Progenitor cell of endocrine pancreas (in vitro differentiated cells): ENCODE measurements at places on chromosomes 11 and 22. TPM values are rescaled to one million over a fixed set of nuclear protein-coding genes. Genes with fewer than 3 reads are reported as not detected.

- peak; percentile 5 for DNase-seq
Observed at GRCh38 chr11:44630511-44631210, 65.2 kb downstream of the CD82 start.

- no peak for DNase-seq
Observed at GRCh38 chr11:64499261-64500004, 91.6 kb upstream of the SLC22A12 start.

DNA sequence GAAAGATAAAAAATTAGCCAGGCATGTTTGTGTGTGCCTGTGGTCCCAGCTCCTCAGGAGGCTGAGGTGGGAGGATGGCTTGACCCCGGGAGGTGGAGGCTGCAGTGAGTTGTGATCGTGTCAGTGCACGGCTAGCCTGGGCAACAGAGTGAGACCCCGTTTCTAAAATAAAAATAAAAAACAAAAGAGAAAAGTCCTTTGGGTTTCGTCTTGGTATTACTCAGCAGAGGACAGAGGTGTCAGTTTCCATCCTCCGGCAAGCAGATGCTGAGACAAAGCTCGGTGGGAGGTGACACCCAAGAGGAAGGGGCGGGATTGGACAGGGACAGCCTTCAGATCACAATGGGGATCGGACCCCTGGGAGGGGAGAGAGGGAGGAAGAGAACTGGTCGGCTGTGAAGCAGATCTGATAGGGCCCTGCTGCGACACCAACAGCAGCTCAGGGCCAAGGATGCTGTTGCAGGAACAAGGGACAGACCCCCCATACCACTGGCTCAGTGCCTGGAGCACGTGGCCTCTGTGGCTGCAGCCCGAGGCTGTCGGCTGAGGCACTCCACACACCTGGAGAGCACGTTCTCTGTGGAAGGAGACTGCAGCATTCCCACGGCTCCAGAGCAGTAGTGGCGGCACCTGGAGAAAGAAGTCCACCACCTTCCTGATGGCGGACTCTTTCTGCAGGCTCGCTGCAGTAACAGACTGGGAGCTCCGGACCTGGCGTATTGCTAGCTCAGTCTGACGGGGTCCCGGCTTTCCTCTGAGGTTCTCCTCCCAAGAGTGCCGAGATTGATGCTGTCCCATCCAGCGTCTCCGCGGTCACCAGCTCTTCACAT, 5.2 kb upstream of the BID start:
- no peak for DNase-seq

DNA sequence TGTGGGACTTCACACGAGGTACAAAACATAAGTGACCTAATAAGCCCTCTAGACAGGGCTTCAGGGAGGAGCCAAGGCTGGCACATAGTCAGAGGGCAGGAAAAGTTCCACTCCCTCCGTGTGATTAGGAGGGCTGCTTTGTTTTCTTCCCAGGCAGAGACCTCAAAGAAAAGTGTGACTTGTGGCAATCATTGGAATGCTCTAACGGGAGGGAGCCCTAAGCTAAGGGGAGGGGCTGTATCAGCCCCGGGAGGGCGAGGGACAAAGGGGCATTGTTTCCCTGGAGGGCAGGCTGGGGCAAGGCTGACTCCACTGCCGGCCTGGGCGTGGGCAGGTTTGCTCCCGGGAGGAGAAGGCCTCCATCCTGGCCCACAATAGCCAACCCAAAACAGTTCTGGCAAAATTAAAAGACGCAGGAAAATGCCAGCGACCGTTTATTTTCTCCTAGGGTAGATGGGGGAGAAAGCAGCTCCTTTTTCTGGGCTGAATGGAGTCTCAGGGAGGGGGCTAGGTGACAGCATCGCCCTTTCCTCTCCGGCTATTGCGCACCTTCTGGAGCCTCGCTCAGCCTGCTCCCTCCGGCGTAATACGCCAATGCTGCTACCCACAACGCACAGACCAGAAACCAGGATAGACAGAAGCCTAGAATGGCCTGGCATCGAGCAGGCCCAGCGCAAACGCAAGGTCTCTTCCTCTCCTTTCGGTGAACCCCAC, 60.2 kb downstream of the ENDOD1 start:
- peak; percentile 46 for DNase-seq

DNA sequence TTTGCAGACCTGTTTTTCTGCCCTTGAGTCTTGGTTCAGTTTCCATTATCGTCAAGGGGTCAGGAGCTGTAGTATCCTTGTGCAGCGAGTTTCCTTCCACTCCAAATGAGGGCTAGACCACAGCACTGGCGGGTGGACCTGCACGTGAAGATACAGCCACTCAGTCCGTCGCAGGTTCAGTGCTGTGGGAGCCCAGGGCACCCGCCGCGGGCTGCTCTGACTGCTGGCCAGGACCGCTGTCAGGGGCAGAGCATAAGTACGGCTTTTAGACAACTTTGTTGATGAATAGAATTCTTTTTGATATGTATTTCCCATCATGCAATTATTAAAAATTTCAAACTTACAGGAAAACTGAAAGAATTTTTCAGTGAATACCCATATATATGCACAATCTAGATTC, 56.6 kb downstream of the NF2 start:
- DNase-seq: no peak

DNA sequence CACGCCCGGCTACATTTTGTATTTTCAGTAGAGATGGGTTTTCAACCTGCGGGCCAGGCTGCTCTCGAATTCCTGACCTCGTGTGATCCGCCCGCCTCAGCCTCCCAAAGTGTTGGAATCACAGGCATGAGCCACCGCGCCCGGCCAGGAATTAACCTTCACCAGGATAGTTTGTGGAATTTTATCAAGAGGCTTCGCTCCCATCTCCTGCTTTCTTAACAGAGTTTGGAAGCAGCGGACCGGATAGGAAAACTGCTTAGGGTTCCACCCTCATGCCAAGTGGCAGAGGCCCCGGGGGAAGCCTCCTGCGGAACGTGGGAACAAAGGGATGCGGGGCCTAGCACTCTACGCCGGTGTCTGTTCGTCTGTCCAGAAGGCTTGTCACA, 229.9 kb downstream of the ST3GAL4 start:
- no peak for DNase-seq

The FOLH1 gene
- total RNA-seq: not detected in 2 replicates

GRCh38 chr11:120512739-120513435, 1.3 kb downstream of the GRIK4 start:
- DNase-seq: no peak

The OR51B5 gene
- total RNA-seq: 0.34 and 0.44 TPM in 2 replicates

DNA sequence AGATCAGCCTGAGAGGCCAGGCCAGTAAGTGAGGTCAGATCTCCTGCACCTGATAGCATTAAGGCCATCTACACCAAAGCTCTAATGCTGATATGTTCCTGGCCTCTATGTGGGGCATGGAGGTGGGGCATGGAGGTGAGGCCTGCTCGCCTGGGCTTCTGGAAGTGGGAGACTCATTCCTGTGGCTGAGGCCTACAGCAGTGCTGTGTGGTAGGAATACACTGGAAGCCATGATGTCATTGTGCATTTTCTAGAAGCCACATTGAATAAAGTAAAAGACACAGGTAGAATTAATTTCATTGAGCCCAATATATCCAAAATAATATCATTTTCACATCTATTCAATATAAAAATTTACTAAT, 2.7 kb downstream of the PNPLA3 start:
- DNase-seq: no peak

DNA sequence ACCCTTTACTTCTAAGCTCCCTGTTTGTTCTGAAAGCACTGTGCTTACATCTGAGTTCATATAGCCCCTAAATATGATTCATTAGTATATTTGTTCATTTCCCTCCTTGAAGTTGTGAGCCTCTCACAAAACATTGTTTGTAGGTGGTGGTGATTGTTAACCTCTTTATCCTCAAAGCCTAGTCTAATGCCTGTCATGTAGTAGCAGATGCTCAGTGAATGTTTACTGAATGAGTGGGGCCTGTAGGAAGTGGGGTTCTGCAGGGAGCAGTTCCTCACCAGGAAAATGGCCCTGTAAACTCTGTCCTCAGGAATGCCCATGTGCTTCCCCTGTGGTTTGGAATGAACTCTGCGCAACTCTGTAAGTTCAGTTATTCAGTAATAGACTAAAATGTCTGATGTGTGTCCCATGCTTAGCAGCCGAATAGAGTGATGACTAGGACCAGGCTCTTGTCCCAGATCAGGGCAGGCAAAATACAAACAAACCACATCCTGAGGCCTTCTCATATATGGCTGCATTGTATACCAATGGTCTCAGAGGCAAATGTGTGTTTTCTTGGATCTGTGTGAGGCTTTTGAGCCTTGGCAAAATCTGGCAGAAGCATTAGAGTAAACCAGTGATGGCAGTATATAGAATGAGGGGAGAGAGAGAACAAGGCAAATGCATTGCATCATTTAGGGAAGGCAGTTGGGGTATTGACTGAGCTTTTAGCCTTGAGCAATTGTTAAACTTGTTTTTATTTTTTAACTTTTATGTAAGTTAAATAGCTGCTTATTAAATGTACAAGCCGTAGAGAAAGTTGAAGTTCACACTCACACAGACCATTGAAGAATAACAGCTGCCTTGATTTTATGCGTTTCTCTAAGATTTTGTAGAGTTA, 91.4 kb upstream of the BIRC3 start:
- no peak for DNase-seq

The DGCR6 gene
- total RNA-seq: 2.9 and 3.1 TPM in 2 replicates

The CCDC116 gene
- 1.3 and 1.4 TPM in 2 replicates for total RNA-seq

DNA sequence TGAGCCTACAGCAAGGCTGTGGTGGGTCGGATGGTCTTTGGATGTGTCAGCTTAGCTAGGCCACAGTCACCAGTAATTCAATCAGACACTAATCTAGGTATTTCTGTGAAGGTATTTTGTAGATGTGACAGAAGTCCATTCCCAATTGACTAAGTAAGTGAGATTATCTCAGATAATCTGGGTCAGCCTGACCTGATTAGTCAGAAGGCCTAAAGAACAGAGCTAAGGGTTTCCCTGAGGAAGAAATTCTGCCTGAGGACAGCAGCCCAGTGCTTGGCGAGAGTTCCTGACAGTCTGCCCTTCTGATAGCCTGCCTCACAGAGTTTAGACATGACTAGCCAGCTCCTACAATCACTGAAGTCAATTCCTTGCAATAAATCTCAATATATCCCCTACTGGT, 28.7 kb downstream of the GUCD1 start:
- no peak for DNase-seq

- DNase-seq: peak; percentile 36
Observed at GRCh38 chr11:450809-451451, 851 bp downstream of the PTDSS2 start.

GRCh38 chr11:15819679-15820286, 536.6 kb downstream of the SOX6 start:
- DNase-seq: peak; percentile 37

The OR52I2 gene
- not detected in 2 replicates for total RNA-seq

DNA sequence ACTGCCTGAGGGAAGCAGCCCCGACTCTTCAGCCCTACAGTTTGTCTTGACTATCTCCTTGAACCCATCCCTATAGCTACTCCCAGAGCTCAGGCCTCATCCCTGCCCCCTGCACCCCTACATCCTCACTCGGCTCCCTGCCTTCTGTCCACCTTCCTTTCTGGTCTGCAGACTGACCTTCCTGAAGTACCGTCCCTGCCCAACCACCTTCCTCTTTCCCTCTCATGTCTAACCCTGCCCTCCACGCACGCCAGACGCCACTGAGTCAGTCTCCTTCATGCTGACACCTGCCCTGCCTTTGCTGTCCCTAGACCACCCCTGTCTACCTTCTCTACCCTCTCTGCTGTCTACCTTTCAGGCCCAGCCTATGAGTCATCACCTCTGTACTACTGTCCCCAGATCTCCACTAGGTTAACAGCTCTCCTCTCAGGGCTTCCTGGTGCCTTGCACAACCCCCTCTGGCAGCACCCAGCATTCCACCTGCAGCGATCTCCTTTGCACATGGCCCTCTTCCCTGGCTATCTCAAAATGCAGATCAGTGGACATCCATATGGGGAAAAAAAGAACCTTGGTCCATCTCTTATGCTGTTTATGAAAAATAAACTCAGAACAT, 8.9 kb downstream of the KCTD21 start:
- no peak for DNase-seq

DNA sequence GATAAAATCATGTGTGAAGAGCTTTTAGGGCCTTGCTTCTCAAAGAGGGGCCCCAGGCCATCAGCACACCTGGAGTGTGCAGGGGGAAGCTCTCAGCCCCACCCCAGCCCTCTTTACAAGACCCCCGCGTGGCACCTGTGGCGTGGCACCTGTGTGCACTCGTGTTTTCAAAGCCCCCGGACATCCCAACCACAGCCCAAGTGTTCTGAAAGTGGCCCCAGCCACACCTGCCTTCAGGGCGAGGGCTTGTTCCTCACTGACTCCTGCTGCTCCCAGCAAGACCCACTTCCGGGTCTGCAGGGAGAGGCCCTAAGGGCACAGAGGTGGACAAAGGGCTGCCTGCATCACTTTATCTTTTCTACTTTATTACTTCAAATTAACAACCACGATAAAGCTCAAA, 17.5 kb upstream of the TMEM184B start:
- DNase-seq: no peak

DNA sequence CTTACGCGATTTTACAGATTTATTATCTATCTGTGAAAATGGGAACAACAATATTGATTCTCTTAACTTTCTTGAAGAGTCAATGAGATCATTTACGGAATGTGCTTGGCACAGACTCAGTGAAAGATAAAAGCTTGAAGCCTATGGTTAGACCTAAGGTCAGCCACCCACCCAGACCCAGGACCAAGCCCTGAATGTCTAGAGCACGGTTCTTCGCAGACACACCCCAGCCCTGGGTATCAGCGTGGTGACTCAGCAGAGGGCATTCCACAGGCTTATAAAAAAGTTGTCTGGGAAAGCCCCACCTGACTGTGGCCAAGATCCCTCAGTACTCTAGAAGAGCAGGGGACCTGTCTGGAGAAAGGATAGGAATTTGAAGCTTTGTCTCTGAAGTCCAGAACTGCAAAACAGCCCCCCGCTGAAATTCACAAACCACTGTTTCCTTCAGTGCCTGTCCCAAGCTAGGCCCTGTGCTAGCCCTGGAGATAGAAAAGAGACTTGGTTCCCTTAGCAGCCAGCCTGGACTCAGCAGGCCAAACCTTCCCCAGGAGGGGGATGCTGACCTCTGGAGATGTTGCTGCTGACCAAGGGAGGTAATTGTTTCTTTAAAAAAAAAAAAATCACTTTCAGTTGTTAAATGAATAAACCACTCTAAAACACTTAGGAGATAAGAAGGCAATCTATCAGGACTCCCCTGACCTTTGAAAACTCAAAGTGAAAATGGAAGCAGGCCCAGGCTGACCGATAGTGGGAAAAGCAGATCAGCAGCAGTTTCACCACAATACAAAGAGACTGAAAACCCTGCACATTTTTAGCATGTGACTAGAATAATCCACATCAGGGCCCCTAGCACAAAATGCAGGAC, 114.0 kb downstream of the ABTB2 start:
- DNase-seq: no peak

The NECTIN1 gene
- 42.1 and 44.8 TPM in 2 replicates for total RNA-seq

- no peak for DNase-seq
Observed at GRCh38 chr22:33057363-33057995, 702 bp downstream of the SYN3 start.

The IGSF9B gene
- 7.8 and 9.4 TPM in 2 replicates for total RNA-seq

GRCh38 chr11:33375688-33376311, 118.6 kb downstream of the HIPK3 start:
- DNase-seq: peak; percentile 17

The SMTNL1 gene
- not detected in 2 replicates for total RNA-seq

DNA sequence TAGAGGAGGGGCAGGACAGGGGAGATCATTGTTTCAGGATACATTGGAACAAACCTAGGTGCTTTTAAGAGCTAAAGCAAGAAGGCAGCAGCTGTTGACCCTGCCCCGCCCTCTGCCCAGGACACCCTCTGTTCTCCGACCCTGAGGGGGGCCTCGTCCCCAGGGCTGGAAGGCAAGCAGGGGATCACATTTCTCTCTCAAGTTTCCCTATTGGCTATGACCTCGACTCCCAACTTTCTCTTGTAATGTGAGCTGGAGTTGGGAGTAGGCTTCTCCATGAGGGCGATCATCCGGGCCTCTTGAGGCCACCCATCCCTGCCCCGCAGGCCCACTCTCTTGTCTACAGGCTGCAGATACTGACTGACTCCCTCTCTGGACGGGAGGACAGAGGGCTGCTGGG, 37.7 kb downstream of the DSCAML1 start:
- DNase-seq: no peak
